Breast epithelium (tissue), 4 donors: ENCODE measurements at places on chromosomes 5 and 9. TPM values are rescaled to one million over a fixed set of nuclear protein-coding genes. Genes with fewer than 3 reads are reported as not detected.

- peaks cover 6% of the 10 kb centered on the region for H3K36me3 ChIP-seq
- H3K4me1 ChIP-seq: no peaks in the 10 kb centered on the region
- H3K27me3 ChIP-seq: no peaks in the 10 kb centered on the region
- no peak overlapping the region for H3K4me3 ChIP-seq
- DNase-seq: no peak
- no peak overlapping the region for H3K27ac ChIP-seq
These were observed 91.3 kb upstream of the OTULINL start for GRCh38 chr5:14490309-14490711.

DNA sequence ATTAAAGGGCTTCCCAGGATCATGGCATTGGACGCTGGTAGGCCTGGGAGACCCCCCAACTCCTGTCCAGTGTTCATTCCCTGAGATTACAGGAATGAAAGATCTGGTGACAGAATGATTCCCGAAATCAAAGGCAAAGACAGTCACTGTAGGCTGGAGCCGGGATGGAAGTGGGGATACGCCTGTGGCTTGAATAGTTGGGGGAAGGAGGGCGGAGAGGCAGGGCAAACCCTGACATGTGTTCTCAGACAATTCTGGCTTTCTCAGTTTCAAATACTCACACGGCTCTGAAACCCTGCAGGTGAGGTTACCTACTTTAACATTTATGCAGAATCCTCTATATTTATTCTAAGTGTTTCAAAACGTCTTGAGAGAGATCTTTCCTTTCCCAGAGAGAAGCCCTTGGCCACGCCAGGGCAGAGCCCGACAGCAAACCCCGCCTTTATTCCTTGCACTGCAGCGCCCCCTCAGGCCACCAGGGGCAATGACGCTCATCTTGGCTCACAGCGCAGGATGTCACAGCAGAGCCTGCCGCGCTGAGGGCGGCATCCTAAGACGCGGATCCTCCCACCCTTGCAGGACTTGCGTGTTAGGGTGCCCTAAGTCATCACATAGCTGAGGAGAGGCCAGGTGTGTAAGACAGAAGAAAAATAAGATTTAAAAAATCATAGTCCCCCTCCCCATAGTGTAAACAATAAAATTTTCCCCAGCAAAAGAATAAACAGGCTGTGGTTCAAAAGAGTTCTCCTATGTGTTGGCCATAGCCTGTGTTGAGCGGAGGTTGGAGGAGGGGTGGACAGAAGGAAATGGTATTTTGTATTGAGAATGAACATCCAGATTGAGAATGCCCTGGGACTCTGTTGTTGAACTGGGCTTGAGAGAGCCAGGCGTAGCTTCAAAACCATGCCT is 284.5 kb downstream of the NTRK2 start:
- DNase-seq: peak; percentile 88
- H3K27me3 ChIP-seq: no peaks in the 10 kb centered on the region
- no peaks in the 10 kb centered on the region for H3K4me1 ChIP-seq
- peak overlapping the region; percentile 84 for H3K27ac ChIP-seq
- H3K36me3 ChIP-seq: no peaks in the 10 kb centered on the region
- H3K4me3 ChIP-seq: no peak overlapping the region

The MAPK9 gene
- 34.7 TPM for total RNA-seq

DNA sequence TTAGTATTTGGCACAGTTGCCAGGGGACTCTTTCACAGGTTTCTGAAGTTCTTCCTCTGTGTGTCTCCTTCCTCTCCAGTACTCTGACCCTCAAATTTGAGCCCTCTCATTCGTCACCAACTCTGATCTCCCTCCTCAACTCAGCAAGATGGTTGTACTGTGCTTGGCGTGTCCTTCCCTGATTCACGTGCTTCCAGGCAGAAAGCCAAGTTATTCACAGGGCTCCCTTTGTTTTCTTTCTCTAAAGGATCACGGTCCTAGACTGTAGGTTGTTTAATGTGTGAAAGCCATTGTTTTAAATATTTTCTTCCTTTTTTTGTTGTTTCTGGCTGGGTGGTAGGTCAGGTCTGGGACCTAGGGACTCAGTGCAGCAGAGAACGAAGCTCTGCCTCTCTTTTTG is 142.9 kb downstream of the DMAC1 start:
- H3K36me3 ChIP-seq: no peaks in the 10 kb centered on the region
- no peaks in the 10 kb centered on the region for H3K27me3 ChIP-seq

DNA sequence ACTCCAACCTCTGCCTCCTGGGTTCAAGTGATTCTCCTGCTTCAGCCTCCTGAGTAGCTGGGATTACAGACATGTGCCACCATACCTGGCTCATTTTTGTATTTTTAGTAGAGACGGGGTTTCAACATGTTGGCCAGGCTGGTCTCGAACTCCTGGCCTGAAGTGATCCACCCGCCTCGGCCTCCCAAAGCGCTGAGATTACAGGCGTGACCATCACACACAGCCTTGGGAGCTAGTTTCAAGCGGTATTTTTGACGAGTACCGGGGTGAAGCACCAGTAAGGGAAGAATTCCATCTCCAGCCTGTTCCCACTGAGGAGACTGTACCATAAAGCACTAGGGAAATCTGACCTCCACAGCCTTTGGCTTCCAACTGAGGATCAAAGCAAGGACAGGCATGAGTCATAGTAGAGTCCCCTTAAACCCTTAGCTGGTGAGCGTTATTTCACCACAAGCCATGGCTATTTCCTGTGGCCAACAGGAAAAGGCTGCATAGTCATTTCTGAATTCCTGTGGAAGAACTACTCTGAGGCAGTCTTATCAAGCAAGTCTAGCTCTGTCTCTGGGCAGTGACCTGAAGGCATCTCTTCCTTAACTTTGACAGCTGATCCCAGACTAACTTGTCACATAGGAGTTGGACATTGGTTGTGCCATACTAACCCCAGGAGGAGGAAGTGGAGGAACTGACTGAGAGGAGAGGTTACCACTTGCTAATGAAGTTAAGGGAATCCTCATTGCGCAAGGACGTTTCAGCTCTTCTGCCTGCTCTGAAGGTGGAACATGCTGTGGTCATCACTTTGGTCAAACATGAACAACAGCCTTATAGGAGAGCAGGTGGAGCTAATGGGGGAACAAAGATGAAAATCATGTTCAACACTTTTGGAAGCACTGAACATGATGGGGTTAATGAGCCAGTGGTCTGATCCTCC is 85.8 kb upstream of the DMRT1 start:
- H3K36me3 ChIP-seq: no peaks in the 10 kb centered on the region
- H3K27me3 ChIP-seq: no peaks in the 10 kb centered on the region
- H3K27ac ChIP-seq: no peak overlapping the region
- no peak for DNase-seq
- H3K4me1 ChIP-seq: peaks cover 5% of the 10 kb centered on the region

The POLK gene
- total RNA-seq: 44.9 TPM

The TTC23L gene
- not detected for total RNA-seq

The SEMA5A gene
- 3.0 TPM for total RNA-seq

DNA sequence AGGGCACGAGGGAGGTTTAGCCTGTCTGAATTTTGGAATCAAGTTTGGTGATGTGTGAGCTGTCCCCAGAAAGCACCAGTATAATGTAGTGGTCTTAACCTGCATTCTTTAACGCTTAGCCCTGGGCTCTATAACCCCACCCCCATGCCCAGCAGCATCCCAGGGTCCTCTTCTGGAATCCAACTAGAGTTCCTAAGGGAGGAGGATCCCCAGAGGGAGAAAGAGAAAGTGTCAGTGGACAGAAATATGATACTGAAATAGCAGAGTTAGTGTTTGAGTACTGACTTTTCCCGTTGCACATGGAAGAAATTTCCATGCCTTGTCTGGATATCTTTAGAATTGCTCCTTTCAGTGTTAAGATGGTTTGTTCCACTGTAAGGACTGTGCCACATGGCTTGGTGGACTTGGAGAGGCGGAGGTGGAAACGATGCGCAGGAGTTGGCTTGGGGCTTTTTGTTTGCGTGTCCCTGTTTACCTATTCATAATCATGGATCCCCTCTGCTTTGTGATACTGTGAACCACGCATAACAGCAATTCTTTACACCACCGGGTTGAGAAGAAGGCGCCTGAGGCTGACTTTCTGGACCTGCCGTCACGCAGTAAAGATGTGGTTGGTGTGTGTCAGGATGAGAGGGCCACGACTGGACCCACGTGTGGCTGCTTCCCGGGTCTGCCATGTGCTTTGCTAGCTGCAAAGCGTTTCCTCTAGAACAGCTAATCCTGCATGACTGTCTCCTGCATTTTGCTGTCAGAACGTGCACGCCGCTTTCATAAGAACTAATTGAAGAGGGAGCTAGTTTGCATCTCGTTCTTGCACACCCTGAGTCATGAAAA is 142.3 kb downstream of the SMARCA2 start:
- peak overlapping the region; percentile 86 for H3K27ac ChIP-seq
- DNase-seq: no peak
- H3K4me1 ChIP-seq: peaks cover 8% of the 10 kb centered on the region
- H3K27me3 ChIP-seq: no peaks in the 10 kb centered on the region
- no peaks in the 10 kb centered on the region for H3K36me3 ChIP-seq
- H3K4me3 ChIP-seq: peak overlapping the region; percentile 40

The DDX4 gene
- not detected for total RNA-seq

GRCh38 chr5:58188262-58188651 is 271.6 kb downstream of the PLK2 start:
- peak overlapping the region; percentile 5 for H3K4me3 ChIP-seq
- H3K27me3 ChIP-seq: no peaks in the 10 kb centered on the region
- H3K4me1 ChIP-seq: no peaks in the 10 kb centered on the region
- H3K27ac ChIP-seq: no peak overlapping the region

DNA sequence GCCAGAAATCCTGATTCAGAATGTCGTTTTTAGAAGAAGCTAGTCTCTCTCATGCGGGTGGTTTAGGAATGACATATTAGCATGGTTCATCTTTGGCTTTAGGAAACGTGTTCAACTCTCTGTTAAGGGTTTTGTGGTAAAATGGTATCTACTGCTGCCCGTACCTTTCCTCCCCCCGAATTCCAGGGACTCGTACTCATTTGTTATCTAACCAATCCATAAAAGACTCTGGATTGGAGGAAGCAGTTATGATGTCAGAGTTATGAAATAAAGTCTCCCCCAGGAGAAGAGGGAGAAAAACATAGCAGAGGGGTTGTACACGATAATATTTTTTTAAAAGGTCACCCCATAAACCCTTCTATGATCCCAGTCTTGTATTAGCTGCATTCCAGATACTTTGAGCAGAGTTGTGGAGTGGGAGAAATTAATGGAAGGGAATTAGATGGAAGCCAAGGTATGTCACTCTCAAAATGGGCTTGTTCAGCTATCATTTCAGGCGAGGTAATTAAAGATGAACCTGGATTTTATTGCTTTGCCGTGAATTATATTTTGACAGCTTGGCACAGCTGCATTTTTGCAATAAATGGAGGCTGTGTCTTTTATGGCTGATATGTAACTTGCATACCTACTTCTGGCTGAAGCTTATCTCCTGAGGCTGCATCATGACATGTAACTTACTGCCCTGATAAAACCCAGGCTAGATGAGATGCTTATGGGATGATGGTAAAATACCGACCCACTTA is 31.3 kb downstream of the RAI14 start:
- no peaks in the 10 kb centered on the region for H3K4me1 ChIP-seq
- DNase-seq: no peak
- H3K36me3 ChIP-seq: no peaks in the 10 kb centered on the region
- H3K27me3 ChIP-seq: no peaks in the 10 kb centered on the region
- H3K27ac ChIP-seq: no peak overlapping the region

DNA sequence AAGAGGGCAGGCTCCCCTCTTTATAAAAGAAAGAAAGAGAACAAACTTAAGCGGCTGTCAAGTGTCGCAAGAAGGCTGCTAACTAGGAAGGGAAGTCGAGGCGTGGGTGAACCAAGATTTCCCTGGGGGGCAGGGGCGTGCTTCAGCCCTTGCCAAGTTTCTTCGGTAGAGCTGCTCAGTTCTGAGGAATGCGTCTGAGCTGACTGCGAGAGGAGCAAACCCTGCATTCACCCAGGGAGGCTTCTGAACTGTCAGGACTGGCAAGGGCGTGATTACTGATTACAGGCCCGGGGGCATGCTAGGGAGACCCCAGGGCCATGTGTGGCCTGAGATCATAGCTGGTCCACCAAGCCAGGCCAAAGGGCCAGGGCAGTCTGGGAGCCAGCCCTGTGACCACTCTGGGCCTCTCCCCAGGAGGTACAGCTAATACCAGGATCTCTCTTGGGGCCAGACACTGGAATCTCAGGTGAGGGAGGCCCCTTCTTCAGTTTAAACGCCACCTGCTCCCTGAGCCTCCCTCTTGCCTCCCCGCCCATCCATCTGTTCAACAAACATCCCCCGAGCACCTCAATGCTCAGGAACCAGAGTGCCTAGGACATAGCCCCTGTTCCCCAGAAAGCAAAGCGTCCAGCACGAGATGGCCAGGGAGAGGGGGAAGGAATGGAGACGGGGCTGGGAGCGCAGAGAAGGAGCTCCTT is 30.9 kb downstream of the SARDH start:
- no peaks in the 10 kb centered on the region for H3K27me3 ChIP-seq
- peaks cover 8% of the 10 kb centered on the region for H3K4me1 ChIP-seq
- no peak overlapping the region for H3K4me3 ChIP-seq
- peak overlapping the region; percentile 76 for H3K27ac ChIP-seq
- H3K36me3 ChIP-seq: no peaks in the 10 kb centered on the region

- H3K4me1 ChIP-seq: no peaks in the 10 kb centered on the region
- H3K27me3 ChIP-seq: no peaks in the 10 kb centered on the region
- DNase-seq: no peak
- no peak overlapping the region for H3K27ac ChIP-seq
- no peak overlapping the region for H3K4me3 ChIP-seq
- H3K36me3 ChIP-seq: no peaks in the 10 kb centered on the region
These were observed 94.1 kb upstream of the CACNA1B start for GRCh38 chr9:137783521-137783920.

DNA sequence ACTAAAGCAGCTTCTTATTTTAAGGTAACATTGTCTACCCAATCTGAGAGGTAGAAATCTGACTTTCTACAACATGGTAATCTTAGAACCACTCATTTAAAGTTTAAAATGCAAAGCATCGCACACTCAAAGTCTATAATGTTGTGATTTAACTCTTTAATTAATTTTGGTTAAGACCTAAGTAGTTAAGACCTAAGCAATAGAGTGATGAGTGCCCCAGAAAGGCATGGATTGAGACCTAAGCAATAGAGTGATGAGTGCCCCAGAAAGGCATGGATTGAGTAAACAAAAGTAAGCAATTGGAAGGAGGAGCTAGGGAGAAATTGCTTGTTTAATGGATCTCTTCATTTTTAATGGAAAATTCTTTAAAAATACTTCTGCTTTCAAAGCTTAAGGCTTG is 86.8 kb downstream of the NLN start:
- no peak for DNase-seq
- H3K4me3 ChIP-seq: no peak overlapping the region
- no peak overlapping the region for H3K27ac ChIP-seq

GRCh38 chr5:142974409-142974808 is 204.2 kb downstream of the ARHGAP26 start:
- H3K4me1 ChIP-seq: no peaks in the 10 kb centered on the region
- no peak overlapping the region for H3K4me3 ChIP-seq
- no peak overlapping the region for H3K27ac ChIP-seq
